ENCODE measurements at places on chromosomes 7 and 10.
A peak's percentile ranks its signal among the peaks of the same experiment; 100 is the strongest.

GRCh38 chr7:36726311-36726710 lies 2.0 kb upstream of the AOAH start:
- no peak for DNase-seq

GRCh38 chr7:141500608-141501007 lies 50.6 kb upstream of the AGK start:
- DNase-seq = no peak

DNA sequence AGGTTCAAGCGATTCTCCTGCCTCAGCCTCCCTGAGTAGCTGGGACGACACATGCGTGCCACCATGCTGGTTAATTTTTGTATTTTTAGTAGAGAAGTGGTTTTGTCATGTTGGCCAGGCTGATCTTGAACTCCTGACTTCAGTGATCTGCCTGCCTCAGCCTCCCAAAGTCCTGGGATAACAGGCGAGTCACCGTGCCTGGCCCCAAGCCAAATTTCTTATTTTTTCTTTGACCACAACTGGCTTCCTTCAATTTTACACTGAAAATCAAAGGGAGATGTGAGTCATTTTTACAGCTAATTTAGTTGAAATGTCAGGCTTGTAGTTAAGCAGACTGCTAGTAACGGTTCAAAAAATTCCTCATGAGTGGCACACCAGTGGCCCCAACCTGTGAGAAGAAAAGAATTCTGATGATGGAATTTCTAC lies 7.8 kb downstream of the RNF216 start:
- DNase-seq = no peak

DNA sequence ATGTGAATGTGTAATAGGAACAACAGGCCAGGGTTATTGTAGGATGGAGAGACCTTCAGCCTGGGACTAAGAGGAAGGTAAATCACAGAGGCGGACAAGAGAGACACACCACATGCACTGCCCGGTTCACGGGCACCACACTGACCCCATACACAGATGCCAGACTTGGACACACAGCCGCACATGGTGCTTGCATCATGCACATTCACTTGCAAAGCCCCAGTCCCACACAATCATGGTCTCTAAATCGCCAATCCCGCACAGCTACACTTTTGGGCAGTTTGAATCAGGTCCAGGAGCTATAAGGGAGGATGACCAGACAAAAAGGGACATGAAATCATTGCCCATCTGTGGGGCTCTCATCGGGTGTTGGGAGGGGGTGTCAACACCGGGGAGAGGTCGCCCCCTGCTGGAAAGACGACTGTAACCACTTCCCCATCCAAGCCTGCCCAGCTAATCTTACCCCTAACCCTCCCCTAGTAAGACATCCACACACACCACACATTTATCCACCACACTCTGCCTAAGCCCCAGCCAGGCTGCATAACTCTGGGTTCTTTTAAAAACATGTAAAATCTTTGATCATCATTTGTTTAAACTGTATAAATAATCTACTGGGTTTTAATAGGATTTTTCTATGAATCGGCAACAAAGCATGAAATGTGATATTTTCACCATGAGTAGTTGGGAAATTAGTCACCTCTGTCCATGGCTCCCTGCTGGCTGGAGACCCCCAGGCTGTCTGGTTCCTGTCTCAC lies 40.5 kb upstream of the SLF2 start:
- peak; percentile 40 for DNase-seq

DNA sequence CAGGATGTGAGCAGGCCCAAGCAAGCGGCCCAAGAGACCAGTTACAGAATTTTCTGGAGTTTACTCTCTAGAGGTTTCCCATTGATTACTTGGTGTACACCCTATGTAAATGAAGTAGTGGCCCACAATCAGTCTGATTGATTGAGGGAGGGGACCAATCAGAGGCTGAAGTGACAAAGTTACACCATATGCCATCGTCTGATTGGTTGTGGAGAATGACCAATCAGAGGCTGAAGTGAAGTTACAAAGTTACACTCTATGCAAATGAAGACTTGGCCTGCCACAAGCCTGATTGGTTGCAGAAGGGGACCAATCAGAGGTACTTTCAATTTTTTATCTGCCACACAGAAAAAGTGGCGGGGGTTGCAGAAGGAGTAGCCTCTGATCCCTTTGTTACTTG lies 83.7 kb downstream of the KIF20B start:
- no peak for DNase-seq
